Stimulated activated CD8-positive, alpha-beta memory T cell treated with anti-CD3 and anti-CD28 coated beads, Interleukin-7, amount 100 ng/mL, for 24 hours (primary cell): ENCODE measurements at places on chromosomes 13 and 19.

- no peak for DNase-seq
These were observed 1792.7 kb upstream of the MIR17HG start for GRCh38 chr13:89554801-89555200.

DNA sequence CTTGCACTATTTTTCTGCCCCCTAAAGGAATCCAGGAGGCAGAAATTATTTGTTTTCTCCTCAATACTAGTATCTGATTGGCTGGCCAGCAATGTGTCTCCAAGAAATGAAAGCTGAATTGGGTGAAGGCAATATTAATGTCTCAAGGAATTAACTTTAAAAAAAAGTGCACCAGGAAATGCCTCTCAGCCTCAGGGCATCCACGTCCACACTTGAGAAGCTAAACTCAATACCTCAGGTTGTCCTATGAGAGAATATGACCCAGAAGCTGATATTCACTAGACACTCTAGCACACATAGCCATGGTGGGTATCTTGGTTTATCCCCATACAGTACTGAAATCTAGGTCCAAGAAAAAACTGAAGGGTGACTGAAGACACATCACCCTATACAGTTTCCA, 2.1 kb downstream of the ZNF91 start:
- no peak for DNase-seq

GRCh38 chr19:38819231-38819920, 6.6 kb upstream of the LGALS4 start:
- no peak for DNase-seq

DNA sequence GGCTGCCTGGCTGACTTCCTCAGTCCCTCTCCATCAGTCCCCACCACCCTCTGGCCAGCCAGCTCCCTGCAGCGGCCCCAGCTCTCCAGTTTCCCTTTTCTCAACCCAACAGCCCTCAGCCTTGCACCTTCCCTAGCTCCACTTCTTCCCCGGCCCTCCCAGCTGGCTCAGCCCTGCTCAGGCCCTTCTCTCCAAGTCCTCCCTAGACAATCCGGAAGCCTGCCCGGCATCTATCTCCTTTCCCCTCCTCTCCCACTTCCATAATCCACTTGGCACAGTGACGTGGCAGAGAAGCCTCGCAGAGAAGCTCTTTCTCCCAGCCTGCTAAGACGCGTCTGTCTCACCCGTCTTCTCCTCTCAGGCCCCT, 1.1 kb downstream of the UBXN6 start:
- DNase-seq = no peak

- DNase-seq = no peak
These were observed 324.3 kb downstream of the ZNF536 start for GRCh38 chr19:30696514-30696913.

GRCh38 chr19:46021531-46022041, 1.3 kb downstream of the PGLYRP1 start:
- no peak for DNase-seq

DNA sequence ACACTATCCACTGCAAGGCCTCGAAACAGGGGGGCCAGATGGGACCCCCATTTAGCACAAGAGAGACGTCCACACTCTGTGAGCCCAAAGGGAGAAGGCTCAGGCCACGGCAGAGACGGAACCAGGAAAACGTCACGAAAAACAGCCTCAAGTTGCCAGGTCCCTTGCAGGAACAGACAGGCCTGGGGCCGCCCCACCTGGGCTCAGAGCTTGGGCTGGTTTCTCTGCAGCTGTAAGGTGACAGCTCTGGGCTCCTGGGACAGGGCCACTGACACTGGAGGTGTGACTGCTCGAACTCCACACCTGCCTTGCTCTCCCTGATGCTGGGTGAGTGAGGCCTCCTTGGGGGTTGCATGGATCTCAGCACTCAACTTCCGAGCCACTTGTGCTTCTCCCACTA, 3.2 kb downstream of the ZNF787 start:
- no peak for DNase-seq

DNA sequence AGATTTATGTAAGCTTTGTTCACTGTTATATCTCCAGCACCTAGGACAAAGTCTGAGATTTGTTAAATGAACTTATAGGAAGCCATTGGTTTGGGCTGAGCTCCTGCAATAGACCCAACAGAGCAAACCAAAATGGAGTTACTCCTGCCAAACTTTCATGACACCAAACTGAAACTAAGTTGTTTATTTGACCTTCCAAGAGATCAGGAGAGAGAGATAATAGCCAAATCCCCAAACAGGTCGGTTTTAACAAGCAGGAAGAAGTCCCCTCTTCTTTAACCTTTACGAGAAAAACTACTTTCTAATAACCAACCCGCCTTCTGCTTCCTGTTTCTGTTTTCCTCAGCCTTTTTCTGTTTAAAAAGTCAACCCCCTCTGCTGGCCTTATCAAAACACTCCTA, 54.9 kb upstream of the ATP12A start:
- DNase-seq = no peak

DNA sequence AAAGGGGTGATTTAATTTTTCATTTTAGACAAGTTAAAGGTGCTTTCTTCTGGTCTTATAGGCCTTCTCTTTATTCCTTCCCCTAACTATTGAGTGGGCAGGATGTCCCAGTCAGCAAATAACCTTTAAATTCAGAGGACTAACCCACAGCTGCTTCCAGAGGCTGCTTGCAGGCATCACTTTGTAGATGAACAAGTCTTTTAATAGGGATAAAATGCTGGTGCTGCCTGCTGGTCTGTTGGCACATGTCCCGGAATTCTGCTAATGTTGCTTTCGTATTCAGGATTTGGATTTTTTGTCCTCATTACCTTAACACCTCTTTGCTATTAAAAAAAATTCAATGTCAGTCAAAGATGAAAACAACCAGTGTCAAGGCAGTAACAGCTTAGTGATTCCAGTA, 132.7 kb upstream of the KL start:
- no peak for DNase-seq

GRCh38 chr19:58001895-58002369, 688 bp downstream of the ZNF606 start:
- DNase-seq = no peak

- DNase-seq = no peak
These were observed 20.1 kb upstream of the ARHGEF18 start for GRCh38 chr19:7328647-7329046.

DNA sequence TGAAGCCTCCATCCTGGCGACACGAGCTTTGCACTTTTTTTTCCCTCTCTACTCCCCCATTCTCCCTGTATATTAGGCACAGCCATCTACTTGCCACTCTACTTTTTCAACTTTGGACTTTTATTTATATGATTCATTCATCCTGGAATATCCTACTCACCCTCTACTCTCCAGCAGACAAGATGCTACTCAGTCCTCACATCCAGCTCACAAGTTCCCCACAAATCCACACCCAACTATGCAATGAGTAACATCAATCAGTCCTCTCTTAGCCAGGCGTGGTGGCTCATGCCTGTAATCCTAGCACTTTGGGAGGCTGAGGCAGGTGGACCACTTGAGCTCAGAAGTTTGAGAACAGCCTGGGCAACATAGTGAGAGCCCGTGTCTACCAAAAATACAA, 23.9 kb upstream of the URAD start:
- no peak for DNase-seq

- DNase-seq = no peak
These were observed 206.7 kb upstream of the RFC3 start for GRCh38 chr13:33611121-33611805.

DNA sequence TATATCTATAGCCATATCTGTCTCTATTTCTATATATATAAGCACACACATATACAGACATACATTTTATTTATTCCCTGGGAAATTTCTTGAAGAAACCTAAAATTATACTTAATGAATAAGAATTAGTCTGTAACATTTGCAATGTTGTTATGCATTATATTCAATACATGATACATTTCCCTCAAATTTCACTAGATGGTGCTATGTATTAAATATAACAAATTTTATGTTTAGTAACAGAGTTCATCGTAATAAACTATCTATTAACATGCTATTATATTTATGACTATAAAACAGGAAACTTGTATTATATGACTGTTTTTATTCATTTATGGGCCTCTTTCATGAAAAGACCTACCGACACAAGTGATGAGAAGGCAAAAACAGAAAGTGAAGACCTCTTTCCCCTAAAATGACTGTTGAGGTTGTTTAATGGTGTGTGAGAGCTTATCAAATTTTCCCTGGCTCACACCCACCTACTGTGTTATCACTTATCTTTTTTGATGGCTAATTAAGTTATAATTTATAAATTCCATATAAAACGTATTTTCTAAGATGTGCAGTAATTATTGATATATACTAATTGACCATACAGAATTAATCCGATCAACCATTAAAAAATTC, 881.9 kb downstream of the SLITRK6 start:
- no peak for DNase-seq

- DNase-seq = no peak
These were observed 482.2 kb upstream of the NBEA start for GRCh38 chr13:34459856-34460255.

- no peak for DNase-seq
These were observed 140.6 kb downstream of the SIPA1L3 start for GRCh38 chr19:38047641-38048040.

DNA sequence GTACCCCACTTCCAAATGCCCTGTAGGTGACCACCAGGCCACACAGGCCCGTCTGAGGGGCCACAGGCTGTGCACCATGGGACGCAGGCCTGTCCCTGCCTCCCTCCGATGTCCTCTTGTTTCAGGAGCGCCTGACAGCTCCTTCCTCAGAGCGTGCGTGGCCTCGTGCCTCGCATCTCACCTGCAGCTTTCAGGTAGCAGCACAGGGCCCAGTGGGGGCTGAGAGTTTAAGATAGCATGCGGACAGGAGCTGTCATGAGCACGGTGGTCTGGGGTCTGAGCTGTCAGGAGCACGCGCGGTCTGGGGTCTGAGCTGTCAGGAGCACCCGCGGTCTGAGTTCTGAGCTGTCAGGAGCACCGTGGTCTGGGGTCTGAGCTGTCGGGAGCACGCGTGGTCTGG, 40.1 kb downstream of the GAS6 start:
- DNase-seq = no peak

- no peak for DNase-seq
These were observed 442 bp upstream of the FGF14 start for GRCh38 chr13:102402290-102402689.

- no peak for DNase-seq
These were observed 18.4 kb downstream of the NFIX start for GRCh38 chr19:13013649-13014048.

- DNase-seq = no peak
These were observed 147.4 kb downstream of the RNF17 start for GRCh38 chr13:24911133-24911908.

GRCh38 chr13:35906636-35907035, 224.5 kb downstream of the DCLK1 start:
- DNase-seq = no peak

DNA sequence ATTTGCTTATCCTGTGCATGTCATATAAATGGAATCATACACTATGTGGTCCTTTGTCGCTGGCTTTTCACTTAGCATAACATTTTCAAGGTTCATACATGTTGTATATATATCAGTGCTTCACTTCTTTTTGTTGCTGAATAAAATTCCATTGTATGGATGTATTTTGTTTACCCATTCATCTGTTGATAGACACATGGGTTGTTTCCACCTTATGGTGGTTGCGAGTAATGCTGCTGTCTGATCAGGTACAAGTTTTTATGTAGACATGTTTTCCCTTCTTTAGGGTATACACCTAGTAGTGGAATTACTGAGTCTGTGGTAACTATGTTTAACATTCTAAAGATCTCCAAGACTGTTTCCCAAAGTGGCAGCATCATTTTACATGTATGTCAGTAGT, 102.5 kb downstream of the RNF17 start:
- no peak for DNase-seq

DNA sequence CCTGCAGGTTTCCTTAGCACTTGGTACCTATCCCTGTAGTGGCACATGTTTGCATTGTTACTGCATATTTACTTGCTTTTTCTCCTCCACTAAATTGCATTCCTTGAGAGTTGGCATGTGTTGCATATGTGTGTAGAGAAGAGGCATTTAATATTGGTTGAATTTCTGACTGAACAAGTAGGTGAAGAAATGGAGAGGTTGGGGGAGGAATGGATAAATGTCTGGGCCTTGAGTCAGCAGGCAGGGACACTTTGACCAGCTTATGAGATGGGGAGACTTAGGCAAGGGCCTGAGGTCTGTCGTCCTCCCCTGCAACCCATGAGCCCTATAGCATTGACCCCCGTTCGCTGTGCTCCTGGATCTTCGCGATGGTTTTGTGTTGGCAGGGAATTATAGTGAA, 2.0 kb upstream of the GPR18 start:
- no peak for DNase-seq

DNA sequence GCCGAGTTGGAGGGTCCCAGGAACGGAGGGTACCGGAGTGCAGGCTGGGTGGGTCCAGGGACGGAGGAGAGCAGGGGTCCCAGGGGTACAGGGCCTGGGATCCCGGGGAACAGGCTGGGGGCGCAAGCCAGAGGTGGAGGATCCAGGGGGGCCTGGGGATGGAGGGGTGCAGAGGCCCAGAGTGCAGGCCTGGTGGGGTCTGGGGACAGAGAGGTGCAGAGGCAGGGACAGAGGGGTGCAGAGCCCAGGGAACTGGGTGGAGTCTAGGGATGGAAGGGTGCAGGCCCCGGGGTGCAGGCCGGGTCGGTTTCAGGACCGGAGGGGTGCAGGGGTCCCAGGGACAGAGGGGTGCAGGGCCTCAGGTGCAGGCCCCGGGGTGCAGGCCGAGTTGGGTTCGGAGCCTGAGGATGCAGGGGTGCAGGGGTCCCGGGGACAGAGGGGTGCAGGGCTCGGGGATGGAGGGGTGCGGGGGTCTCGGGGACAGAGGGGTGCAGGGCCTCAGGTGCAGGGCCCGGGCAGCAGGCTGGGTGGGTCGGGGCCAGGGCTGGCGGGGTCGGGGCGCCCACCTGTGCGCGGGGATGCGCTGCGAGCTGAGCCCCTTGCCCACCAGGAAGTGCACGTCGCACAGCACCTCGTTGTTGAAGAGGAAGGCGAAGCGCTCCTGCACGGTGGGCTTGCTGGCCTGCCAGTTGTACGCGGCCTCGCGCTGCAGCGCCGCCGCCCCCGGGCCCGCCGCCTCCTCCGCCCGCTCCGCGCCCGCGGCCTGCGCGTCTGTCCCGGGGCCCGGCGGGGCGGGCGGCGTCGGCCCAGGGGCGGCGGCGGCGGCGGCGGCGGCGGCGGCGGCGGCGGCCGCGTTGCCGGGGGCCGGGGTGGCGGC, 545 bp downstream of the BTBD2 start:
- DNase-seq = no peak
